Stimulated activated CD4-positive, alpha-beta T cell treated with anti-CD3 and anti-CD28 coated beads, Interleukin-12 subunit alpha, Interleukin-12 subunit beta, amount 100 ng/mL, for 4 hours (primary cell): ENCODE measurements at places on chromosomes 12 and 14.
A peak's percentile ranks its signal among the peaks of the same experiment; 100 is the strongest.

GRCh38 chr14:76245097-76245496 lies 93.4 kb downstream of the GPATCH2L start:
- DNase-seq: no peak

DNA sequence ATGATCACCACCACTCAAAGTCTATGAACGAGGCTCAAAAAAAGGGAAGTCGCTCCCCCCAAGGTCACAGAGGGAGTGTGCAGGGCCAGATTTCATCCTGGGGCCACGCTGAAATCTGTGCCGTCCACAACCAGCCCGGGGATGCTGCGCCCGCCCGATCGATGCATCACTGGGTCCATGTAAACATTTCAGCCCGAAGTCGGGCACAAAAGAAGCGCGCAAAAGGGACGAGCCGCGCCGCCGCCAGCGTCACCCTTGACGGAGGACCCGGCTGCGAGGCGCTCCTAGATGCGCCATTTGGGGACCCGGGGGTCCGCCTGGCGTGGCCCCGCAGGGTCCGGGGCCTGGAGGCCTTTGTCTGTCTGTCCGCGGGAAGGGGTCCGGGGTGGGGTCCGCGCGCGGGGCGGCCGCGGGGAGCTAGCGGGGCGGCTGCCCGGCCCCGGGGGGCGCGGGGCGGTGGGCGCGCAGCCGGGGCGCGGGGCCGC lies 503 bp downstream of the FBXO21 start:
- peak; percentile 19 for DNase-seq

GRCh38 chr12:50198829-50199228 lies 31.7 kb upstream of the CERS5 start:
- DNase-seq: no peak

DNA sequence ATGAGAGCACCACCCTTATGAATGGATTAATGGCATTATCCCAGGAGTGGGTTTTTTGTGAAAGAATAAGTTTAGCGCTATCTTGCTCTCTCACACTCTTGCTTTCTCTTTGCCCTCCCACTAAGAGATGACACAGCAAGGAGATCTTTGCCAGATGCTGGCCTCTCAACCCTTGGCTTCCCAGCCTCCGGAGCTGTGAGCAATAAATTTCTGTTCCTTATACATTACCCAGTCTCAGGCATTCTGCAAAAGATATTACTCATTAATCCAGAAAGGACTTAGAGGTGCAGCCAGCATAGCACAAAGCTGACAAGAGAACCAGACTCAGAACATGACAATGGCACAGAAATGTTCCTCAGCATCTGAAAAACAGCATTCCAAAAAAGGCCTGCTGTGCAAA lies 190.6 kb downstream of the ITPR2 start:
- no peak for DNase-seq

- no peak for DNase-seq
Observed at GRCh38 chr14:63726499-63726898, 1.4 kb downstream of the SGPP1 start.

- no peak for DNase-seq
Observed at GRCh38 chr12:128111333-128111732, 155.6 kb upstream of the TMEM132C start.

DNA sequence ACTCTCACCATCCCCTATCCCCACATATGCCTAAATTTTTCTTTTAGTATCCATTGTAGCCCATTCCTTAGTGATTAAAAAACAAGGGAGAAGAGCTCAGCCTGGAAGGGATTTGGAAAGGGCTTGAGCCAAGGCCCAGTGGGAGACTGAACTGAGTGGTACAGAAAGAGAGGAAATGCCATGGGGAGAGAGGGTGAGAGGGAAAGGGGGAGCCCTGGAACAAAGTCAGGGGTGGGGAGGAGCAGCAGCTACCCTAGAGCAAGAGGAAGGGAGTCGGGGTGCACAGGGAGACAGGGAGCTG lies 2.6 kb upstream of the ATN1 start:
- DNase-seq: no peak

GRCh38 chr12:99388671-99389195 lies 258.8 kb upstream of the GARIN6 start:
- DNase-seq: no peak

DNA sequence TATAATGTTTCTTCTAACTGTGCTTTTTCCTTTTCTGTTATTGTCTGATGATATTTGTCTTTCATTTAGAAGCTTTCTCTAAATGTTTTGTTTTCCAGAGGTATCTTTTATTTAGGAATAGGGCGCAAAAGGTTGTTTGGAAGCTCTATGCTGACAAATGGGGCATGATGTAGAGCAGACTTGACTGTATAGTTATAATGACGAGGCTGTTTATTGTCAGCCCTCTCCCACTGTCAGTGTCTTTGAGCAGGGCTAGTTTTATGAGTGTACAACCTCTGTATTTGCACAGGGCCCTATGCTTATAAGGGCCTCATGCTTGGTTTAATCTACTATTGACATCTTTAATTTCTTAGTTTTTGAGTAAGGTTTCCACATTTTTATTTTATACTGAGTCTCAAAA lies 158.9 kb downstream of the CCDC91 start:
- DNase-seq: no peak

GRCh38 chr12:50102646-50103309 lies 1.0 kb upstream of the GPD1 start:
- DNase-seq: no peak

DNA sequence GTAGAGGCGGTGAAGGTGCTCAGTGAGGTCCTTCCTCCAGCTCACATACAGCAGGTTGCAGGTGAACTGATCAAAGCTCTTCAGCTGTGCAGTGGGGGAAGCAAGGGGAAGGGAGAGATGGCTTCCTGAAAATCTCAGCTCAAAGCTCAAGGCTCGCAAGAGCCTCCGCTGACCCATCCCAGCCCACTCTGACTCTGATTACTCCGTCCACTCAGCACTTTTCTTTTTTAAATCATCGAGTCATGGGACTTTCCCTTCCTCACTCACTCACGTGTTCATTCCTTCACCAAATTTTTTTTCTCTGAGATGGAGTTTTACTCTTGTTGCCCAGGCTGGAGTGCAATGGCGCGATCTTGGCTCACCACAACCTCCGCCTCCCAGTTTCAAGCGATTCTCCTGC lies 4.7 kb downstream of the ABCD4 start:
- DNase-seq: no peak

DNA sequence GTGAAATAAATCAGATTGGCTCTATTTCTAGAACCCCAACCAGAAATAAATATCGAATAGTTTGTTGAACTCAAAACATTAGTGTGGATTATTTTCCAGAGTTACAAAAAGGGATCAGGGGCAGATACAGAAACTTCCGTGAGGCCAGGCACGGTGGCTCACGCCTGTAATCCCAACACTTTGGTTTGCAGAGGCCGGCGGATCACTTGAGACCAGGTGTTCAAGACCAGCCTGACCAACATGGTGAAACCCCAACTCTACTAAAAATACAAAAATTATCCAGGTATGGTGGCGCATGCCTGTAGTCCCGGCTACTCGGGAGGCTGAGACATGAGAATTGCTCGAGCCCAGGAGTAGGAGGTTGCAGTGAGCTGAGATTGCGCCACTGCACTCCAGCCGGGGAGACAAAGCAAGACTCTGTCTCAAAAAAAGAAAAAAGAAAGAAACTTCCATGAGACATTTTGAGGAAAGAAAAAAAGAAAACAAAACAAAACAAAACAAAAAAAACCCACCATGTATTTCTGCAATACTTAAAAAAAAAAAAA lies 2.1 kb downstream of the FBXO21 start:
- DNase-seq: no peak

DNA sequence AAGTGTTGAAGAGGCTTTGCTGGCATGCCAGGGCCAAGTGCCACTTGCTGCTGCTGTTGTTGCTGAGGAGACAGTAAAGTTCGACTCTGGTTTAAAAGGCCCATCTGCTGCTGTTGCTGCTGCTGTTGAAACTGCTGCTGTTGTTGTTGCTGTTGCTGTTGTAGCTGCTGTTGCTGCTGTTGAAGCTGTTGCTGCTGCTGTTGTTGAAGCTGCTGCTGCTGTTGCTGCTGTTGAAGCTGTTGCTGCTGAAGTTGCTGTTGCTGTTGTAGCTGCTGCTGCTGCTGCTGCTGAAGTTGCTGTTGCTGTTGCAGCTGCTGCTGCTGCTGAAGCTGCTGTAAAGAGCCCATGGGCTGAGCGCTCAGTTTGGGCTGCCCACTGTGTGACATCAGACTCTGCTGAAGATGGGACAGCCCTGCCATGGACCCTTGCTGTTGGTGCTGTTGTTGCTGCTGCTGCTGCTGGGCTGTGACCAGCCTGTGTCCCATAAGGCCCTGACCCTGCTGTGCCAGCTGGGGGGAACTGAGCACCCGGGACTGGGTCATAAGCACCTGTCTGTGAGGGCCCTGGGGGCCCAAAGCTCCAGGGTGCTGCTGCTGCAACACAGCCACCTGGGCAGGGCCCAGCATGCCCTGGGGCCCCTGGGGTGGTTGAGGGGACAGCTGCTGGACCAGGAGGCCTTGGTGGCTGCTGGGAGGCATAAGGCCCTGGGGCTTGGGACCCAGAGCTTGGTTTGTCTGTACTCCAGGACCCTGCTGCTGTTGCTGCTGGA lies 14.3 kb upstream of the PRKAG1 start:
- no peak for DNase-seq

GRCh38 chr14:61591862-61592261 lies 103.5 kb upstream of the HIF1A start:
- no peak for DNase-seq

DNA sequence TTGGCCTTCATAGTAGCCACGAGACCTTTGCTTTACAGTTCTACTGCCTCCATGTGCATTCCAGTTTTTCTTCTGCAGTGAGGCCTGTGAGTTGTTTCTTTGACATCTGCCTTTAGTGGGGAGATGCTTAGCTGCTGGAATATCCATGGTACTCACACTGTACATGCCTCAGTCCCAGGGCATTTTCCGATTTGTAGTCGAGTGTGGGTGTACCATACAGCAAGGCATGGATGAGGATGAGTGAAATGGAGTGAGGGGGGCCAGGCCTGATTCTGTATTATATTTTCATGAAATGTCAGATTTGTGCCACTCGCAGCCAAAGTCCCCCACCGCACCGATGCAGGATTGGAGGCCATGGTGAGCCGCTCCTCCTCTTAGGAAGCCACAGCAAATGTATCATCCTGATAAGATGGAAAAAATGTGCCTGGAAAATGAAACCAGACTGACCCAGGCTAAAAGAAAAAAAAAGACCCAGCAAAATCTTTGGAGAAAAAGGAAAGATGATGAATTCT lies 173.0 kb downstream of the ADGRD1 start:
- no peak for DNase-seq

- no peak for DNase-seq
Observed at GRCh38 chr12:52182384-52182783, 9.4 kb downstream of the KRT80 start.

GRCh38 chr12:115364921-115365320 lies 680.9 kb upstream of the TBX3 start:
- DNase-seq: no peak

DNA sequence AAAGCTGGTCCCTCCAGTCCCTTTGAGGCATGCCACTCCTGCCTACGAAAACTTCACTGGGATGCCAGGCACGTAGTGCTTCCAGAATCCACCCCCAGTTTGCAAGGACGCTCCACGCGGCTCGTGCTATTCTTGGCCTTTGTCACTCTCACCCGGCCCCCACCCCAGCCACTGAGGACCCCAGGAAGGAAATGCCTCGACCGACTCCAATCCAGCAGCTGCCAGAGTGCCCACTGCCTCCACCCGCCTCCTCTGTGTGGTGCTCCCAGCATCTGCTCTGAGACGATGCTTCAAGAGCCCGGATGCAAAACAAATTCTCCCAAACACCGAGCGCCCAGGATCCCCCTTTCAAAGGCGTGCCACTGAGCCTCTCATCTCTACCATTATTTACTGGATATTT lies 123.9 kb downstream of the RFLNA start:
- no peak for DNase-seq

DNA sequence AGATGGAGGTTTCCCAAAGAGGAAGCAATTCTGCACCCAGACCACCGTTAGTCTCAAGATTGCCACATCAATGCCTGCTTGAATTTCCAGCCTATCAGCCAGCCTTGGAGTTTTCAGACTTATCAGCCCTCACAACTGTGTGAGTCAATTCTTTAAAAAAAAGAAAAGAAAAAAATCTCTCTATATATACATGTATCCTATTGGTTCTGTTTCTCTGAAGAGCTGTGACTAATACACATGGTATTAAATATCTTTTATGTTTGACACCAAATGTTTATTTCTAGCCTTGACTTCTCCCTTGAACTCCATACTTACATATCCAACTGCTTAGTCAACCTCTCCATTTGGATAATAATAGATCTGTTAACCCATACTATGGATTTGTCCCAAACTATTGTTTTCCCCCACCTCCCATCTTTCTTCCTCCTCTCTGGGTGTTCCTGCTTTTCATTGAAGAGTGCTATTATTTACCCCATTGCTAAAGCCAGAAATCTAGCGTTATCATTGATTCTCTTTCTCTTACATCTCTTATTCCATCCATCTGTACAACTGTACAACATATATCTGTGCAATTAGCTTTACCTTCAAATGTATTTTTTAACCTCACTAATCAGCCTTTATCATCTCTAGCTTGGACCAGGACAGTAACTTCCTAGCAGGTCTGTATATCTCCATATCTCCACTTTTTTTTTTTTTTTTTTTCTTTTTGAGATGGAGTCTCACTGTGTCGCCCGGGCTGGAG lies 22.7 kb upstream of the EID3 start:
- no peak for DNase-seq

GRCh38 chr12:51359851-51360250 lies 13.4 kb upstream of the CELA1 start:
- no peak for DNase-seq

- DNase-seq: no peak
Observed at GRCh38 chr14:74571441-74571841, 40.6 kb downstream of the LTBP2 start.

GRCh38 chr12:92051441-92051840 lies 94.2 kb downstream of the BTG1 start:
- no peak for DNase-seq

DNA sequence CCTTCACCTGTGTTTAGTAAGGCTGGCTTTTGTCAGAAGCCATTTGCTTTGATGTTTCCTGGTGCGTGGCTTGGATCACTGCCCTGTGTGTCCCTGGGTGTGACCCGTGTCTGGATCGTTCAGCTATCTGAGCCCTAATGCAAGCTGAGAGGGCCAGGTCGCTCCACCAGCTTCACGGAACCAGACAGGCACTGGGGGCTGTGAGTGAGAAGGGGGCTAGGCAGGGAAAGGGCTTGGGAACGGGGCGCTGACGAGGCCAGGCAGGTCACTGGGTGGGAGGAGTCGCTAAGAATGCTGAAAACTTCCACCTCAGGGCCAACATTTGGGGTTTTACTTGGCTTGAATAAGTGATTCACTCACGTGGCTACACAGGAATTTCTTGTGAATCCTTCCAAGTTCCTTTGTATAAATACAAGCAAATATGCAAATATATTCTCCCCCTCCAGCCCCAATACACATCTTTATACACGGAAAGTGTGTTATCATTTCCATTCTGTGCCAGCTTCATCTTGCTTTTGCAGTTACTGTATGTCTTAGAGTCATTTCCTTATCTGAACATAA lies 24.2 kb upstream of the MMP17 start:
- DNase-seq: no peak
